Fibroblast of skin of abdomen (primary cell): ENCODE measurements at places on chromosomes 1 and 21.

DNA sequence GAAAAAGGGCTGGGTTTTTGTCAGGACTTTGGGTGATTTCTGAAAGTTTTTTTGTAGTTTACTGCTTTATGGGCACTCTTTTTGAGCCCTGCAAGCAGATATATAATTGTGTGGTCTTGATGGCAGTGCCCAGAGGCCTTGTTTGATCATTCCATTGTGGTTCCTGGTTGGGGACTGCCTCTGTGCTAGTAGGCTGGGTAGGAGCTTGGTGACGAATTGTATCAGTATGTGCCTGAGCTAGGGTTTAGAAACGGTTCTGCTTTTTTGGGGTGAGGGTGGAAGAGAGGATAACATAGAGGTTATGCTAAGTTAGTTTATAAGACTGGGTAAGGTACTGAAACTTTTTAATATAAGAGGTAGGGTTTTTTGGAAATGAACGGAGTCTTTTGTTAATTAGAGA, 139.7 kb upstream of the ETV3 start:
- no peak for DNase-seq

DNA sequence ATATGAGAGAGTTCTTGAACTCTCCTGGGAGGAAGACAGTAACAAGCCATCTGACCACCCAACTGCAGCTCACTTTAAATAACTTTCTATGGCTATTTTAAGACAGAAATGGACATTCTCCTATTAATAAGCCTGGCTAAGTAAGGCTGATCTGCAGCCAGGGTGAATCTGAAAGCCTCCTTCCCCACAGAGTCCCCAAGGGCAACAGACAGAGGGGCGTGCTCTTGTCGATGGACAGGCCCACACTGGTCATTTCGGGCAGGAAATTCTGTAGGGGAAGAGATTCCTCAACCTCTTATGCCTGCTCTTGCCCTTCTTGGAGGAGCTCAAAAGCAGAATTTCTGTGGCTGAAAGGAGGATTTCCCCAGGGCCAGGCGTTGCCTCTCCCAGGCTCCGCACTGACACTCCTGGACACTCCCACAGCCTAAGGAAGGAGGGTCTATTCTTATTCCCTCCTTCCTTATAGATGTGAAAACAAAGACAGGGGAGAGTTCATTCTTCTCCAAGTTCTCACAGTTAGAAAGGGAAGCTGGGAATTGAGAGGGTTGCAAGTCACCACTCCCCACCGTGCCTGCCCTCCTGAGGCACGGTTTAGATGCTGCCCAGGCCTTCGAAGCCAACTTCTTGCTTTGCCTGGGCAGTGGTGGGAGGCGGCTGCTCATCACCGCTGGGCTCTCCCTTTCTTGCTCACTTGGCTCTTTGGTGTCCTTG, 17.9 kb upstream of the KANK4 start:
- DNase-seq, result no peak

DNA sequence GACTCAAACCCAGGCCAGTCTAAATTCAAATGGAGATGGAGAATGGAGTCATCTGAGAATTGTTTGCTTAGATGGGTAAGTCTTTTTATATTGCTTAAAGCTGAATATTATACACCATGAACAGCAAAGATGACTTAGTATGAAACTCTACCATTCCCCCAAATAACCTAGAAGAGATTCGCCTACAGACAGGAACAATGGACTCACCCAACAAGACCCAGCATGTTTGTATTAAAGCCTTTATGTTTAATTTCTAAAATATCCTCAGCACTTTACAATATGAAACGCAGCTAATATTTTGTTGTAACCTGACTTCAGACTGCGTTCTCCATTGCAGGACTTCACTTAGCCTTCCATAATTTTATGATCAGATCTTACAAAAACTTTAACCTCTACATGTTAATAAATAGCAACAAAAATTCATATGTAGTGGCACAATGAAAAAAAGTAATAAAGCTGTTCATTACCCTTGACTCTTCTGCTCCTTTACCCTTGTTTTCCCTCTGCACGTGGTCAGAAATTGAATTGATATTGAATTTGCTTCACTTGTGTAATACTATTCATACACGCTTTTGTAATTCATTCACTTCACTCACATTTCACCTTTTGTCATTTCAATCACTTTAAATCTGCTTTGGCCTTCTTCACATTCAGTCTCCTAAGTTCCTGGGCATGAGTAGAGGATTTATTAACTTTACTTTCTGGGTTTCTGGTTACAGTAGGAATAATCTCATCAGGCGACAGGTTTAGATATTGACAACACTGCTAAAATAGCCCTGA, 177.3 kb upstream of the PTBP2 start:
- DNase-seq, result no peak

- DNase-seq, result peak; percentile 4
Observed at GRCh38 chr1:223175032-223175431, 32.0 kb upstream of the TLR5 start.

DNA sequence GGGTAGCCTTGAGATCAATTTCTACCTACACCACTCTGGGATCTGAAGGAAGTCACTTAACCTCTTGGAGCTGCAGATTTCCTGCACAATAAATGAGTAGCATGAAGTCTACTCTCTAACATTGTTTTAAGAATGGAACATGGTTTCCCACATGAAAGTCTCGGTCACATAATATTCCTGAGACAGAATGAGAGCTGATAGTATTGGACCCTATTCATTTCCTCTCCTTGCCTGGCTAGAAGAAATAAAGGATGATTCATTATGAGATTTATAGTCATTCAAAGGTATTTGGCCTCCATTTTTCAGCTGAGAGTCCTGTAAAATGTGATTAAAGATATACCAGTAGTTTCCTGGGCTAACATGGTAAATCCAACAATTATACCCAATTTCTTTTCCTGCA, 56.7 kb downstream of the ARHGAP29 start:
- peak; percentile 1 for DNase-seq

DNA sequence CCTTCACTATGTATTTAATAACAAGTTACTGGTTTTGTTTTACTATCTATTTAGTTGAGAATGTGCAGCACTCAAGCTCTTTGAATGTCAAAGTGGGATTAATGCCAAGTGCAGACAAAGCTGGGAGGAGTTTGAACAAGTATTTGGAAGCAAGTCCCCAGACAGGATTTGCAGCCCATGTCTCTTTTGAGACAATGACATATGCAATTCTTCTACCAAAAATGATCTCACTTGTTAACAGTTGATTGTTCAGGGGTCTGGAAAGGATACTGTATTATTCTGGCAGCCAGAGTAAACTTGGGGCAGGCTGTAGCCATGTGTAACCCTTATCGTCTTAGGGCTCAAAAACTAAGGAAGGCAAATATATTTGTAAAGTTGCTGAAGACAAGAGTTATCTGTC, 15.8 kb downstream of the COLGALT2 start:
- DNase-seq, result peak; percentile 39
